ENCODE measurements at places on chromosomes 5 and 9.

DNA sequence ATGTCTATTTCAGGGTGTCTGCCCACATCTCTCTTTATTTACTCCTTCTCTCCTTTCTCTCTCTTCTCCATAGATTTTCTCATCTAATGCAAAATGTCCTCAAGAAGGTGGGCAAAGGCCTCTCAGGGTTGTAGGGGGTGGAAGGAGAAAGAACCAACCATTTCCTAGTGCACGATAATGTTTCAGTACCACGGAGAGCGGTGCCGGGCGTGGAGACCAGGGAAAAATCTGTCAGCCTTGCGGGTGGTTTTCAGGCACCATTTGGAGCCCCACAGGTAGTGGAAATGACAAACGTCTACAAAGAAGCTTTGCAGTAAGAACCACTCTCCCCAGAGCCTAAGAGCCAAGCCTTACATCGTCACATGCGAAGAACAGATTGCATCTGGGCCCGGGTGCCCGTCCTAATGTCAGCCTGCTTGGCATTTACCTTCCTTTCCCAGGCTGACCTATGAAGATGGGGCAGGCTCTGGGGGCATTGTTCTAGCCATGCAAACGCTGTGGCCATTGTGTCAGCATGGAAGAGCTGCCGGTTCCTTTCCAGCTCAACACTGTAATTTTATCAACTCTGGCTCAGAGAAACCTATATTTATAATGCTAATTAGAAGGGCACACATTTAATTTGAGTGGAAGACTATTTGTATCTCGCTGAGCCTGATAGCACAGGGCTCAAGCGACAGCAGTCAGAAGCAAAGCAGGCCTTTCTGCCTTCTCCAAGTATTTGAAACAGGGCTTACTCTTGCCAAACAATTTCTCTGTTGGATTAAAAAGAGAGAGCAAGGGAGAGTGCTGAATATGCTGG, 430.1 kb upstream of the WWC1 start:
- no peak for DNase-seq

DNA sequence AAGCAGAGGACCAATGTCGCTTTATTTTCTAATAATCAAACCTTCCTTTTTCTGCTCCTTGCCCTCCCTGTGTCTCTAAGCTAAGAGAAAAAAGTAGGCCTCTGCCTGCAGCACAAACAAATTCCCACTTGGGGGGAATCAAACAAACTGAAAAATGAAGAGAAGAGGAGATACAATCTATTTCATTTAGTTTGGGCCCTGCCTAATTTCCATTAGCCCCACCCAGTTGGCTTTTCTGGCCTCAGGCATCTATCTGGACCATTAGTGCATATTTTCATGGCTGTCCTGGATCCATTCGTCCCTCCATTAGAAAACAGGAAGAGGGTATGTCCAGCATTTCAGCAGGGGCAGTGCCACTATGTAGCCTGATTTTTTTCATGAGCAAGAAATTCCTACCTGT, 72.9 kb downstream of the EBF1 start:
- DNase-seq = no peak

DNA sequence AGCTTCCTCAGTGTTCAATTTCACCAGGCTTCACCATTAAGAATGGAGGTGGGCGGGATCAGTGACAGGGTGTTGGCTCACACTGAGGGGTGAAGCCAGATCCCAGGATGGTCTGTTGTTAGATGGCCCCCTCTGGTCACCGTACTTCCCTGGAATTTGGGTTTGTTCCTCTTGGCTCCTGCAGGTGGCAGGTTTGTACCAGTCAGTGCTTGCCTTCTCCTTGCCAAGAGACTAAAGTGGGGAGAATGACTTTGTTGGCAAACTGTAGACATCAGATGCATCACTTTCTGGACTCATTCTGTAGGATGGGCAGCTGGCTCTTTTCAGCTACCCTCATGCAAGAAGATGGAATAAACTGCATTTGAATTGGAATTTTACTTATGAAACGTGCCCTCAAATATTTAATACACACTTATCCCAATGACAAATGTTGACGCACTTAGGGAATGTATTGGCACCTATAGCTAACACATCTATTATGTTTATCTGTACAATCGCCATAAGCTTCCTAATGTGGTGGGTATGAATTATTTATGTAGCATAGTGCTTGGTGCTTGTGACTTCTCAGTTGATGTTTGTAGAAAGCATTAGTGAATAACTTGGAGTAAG, 31.4 kb upstream of the ANKRD55 start:
- DNase-seq = no peak

- no peak for DNase-seq
These were observed 70.4 kb downstream of the MUSK start for GRCh38 chr9:110738982-110739381.

DNA sequence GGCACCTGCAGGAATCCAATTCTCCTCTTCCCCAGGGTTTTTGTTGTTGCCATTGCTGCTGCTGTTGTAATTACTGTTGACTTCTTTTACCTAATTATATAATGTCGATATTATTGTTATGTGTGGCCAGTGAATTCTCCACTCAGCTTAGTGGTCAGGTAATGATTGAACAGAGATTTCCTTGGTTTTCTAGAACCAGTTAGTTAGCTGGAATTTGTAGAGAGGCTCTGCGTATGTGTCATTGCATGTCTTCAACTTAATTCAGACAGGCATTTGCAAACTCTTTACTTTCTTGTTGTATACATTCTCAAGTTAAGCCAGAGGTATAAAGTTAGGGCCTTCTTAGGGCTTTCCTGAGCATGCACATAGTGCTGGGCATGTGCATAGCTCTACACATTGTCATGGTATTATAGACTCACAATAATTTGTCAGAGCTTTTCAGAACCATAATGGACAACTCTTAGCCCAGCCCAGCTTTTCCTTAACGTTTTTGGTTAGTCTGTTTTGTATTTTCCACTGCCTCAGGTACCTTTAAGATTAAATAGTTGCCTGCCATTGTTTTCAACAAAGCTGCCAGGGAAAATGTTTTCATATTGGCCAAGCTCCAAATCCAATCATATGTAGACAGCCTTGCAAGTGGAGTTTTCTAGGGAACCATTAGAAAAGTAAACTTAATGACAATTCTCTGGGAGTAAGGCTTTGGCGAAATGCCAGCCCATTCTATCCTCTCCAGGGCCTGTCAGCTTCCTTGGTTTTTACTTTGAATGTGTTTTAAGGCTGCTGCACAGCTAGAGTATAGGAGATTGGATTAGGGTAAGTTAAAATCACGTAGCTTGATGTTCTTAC, 68.1 kb downstream of the UBE2R2 start:
- DNase-seq = no peak

DNA sequence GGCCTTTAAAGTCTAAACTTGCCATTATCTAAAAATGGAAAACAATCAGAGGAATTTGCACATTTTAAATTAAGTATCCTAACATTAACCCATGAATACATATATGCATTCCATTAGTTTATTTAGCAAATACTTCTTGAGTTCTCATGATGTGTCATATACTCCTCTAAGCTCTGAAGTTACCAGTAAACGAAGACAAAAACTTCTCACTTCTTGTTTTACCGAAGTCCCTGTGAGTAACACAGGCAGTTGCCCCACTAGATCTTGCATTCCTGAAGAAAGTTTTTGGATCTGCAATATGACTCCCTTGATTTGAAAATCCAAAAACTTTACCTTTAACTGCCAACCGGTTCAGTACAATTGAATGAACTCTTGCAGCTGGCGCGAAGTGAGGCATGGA, 439.0 kb upstream of the MPDZ start:
- DNase-seq = no peak

GRCh38 chr9:116605060-116605459, 82.0 kb upstream of the TRIM32 start:
- DNase-seq = no peak

GRCh38 chr9:96453625-96454024, 3.7 kb downstream of the HABP4 start:
- no peak for DNase-seq

DNA sequence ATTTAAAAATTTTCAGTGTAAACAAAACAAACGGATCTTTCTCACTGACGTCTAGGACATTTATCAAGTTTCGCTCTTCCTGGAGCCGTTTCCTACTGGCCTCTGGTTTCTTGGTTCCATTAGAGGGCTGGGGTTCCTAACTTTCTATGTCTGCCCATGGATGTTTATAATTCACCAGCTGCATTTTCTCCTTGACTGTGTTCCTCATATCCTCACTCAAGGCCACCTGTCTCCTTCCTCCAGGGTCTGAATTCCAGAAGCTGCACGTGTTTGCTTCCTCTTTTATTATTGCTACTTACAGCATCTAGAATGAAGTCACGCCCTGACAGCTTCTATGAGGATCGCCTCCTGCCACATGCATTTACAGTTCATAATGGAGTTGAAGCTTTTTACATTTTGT, 74.1 kb upstream of the BASP1 start:
- no peak for DNase-seq

- no peak for DNase-seq
These were observed 1.3 kb downstream of the CDO1 start for GRCh38 chr5:115815006-115815692.

DNA sequence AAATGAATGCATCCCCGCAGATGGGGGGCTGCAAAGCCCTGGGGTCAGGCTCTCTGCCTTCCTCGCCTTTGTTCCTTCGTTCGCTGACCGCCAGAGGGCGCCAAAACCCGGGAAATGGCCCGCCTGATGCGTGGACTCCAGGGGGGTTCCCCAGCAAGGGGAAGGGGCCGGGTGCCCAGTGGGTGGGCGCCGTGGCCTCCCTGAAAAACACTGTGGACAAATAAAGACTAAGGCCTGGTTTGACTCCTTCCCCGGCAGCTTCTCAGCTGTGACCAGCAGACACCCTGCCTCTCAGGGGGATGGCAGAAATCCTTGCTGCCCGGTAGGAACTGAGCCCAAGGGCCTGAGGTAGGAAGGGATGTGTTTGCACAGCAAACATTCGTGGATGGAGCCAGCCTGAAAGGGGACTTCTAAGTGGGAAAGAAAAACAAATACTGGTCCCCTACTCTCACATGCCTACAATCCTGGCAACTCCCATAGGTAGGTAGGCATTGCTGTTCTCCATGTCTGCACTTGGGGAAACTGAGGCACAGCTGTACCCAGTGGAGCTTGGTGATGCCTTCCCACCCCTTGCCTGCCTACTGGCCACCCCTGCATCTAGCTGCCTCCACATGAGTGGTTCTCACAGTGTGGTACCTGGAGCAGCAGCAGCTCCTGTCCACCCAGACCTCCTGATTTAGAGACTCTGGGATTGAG, 57.7 kb downstream of the DUSP1 start:
- no peak for DNase-seq

GRCh38 chr9:121242219-121242958, 25.6 kb upstream of the GSN start:
- DNase-seq = no peak

- no peak for DNase-seq
These were observed 17.6 kb downstream of the GM2A start for GRCh38 chr5:151270599-151270998.

GRCh38 chr5:76145945-76146344, 62.8 kb downstream of the SV2C start:
- no peak for DNase-seq

DNA sequence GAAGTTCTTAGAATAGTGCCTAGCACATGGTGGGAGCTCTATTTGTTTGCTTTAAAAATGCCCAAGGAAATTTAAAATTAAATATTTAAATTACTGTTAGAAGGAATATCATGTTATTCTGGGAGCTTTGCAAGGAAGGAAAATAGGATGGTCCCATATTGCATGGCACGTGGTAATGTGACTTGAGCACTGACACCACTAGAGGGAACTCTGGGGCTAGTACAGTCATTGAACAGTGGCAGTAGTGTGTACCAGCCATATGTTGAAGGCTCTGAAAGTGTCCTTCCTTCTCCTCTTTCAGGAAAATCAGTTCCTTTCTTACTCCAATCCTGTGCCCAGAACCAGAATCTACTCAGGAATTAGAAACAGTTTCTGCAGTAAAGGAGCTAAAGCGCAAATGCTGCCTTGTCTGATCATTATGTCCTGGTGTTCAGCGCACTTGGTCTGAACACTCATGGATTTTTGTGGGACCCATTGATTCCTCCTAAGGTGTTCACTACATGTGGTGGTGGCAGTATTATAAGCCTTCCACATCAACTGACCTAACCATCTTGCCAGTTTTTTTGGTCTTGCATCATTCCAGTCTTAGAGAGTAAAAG, 54.1 kb downstream of the GDA start:
- no peak for DNase-seq

DNA sequence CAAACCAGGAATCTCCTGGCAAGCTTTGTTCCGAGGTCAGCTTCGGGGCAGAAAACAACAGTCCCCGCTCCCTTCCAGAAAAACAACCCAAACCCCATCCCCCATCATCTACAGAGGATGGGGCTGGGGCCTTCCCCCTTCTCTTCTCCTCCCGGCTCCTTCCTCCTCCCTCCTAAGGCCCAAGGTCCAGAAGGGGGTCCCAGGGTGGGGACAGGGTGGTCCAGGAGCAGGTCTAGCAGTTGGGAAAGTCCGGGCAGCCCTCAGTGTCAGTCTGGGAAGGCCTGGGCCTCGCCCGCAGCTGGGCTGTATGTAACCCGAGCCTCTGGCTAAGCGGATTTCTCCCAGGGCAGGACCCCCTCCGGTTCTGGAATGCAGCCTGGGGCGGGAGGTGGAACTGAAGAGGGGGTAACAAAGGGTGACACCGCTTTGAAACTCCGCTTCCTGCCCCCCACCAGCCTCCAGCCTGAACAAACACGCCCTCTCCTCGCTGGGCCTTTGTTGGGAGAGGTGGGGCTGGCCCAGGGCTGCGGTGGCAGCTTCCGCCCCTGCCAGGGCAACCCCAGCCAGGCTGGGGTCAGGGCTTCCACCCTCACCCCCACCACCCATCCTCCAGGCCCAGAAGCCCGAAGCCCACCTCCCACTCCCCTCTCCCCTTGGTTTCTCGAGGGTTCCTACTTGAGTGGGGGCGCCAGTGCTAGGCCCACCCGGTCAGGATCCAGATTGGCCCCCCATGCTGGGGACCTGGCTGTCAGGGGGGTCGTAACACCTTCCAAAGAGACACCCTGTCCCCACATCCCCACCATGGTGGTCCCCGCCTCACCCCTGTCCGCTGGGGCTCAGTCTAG, 63.5 kb downstream of the C9orf50 start:
- DNase-seq = no peak

DNA sequence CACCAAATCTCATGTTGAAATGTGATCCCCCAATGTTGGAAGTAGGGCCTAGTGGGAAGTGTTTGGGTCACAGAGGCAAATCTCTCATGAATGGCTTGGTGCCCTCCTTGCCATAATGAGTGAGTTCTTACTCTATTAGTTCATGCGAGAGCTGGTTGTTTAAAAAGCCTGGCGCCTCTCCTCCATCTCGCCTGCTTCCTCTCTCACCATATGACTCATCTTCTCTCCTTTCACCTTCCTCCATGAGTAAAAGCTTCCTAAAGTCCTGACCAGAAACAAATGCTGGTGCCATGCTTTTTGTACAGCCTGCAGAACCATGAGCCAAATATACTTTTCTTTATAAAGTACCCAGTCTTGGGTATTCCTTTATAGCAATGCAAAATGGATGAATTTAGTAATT, 20.9 kb upstream of the ARHGAP26 start:
- no peak for DNase-seq

- no peak for DNase-seq
These were observed 138.7 kb upstream of the PALM2AKAP2 start for GRCh38 chr9:109641372-109641659.
